Eye (tissue), 1 donor: ENCODE measurements at places on chromosomes 11 and 22.
A peak's percentile ranks its signal among the peaks of the same experiment; 100 is the strongest.

- no peak for DNase-seq
Measured at GRCh38 chr11:62463121-62463542, 44.3 kb downstream of the SCGB1A1 start.

DNA sequence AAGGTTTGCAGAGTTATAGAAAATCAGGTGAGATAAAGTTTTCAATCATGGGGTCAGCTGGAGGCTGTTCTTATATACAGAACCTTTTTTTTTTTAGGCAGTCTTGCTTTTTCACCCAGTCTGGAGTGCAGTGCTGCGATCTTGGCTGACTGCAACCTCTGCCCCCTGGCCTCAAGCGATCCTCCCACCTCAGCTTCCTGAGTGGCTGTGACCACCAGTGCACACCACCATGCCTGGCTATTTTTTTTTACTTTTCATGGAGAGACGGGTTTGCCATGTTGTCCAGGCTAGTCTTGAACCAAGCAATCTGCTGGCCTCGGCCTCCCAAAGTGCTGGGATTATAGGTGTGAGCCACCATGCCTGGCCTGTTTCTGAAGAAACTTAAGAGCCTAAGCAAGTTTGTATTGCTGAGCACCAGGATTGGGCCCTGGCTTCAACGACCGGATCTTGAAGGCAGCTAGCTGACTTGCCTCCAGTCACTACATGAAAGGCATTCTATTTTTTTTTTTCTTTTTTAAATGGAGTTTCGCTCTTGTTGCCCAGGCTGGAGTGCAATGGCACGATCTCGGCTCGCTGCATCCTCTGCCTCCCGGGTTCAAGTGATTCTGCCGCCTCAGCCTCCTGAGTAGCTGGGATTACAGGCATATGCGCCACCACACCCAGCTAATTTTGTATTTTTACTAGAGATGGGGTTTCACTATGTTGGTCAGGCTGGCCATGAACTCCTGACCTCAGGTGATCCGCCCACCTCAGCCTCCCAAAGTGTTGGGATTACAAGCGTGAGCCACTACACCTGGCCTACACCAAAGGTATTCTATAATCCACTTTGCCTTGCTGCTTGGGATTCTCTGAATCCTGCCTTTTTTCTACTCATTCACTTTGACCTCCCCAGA, 7.6 kb downstream of the XBP1 start:
- DNase-seq: no peak

- DNase-seq: no peak
Measured at GRCh38 chr11:35122308-35122707, 16.7 kb upstream of the CD44 start.

DNA sequence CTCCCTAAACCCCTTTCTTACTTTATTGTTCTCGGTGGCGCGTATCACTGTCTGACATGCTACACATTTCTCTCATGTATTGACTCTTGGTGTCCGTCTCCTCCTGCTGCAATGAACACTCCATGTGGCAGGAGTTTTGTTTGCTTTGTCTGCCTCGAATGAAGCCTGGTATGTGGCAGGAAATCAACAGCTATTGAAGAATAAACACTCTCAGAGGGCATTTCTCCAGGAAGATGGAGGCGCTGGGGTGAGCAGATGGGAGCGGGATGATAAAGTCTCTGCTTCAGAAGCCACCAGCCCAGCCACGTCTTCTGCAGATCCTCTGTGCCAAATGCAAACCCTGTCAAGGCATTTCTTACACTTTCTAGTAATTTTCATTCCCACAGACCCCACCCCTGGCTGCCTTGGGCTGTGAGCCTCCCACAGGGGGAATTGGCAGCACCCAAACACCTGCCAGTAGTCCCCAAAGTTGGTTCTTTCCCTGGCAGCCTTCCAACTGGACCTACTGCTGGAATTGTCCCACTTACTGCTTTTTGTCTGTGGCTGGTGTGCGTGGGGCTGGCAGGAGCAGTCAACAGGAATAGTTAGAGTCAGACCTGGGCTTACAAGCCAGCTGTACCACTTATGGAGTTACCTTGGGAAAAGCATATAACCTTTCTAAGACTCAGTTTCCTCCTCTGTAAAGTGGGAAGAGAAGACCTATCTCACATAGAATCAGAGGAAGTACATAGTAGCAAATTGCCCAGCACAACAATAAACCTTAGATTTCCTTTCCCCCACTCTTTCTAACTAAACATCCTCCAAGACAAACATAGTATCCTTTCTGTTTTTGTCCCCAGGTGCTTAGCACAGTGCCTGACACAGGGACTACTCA, 13.3 kb upstream of the IL10RA start:
- DNase-seq: no peak

DNA sequence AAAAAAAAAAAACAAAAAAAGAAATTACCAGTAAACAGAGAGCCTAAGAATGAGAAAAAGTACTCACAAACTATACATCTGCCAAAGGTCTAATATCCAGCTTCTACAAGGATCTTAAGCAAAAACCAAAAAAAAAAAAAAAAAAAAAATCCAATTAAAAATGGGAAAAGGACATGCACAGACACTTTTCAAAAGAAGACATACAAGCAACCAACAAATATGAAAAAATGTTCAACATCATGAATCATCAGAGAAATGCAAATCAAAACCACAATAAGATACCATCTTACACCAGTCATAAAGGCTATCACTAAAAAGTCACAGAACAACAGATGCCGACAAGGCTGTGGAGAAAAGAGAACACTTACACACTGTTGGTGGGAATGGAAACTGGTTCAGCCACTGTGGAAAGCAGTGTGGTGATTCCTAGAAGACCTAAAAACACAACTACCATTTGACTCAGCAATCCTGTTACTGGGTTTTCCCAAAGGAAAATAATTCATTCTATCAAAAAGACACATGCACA, 18.3 kb downstream of the MS4A6A start:
- DNase-seq: no peak

DNA sequence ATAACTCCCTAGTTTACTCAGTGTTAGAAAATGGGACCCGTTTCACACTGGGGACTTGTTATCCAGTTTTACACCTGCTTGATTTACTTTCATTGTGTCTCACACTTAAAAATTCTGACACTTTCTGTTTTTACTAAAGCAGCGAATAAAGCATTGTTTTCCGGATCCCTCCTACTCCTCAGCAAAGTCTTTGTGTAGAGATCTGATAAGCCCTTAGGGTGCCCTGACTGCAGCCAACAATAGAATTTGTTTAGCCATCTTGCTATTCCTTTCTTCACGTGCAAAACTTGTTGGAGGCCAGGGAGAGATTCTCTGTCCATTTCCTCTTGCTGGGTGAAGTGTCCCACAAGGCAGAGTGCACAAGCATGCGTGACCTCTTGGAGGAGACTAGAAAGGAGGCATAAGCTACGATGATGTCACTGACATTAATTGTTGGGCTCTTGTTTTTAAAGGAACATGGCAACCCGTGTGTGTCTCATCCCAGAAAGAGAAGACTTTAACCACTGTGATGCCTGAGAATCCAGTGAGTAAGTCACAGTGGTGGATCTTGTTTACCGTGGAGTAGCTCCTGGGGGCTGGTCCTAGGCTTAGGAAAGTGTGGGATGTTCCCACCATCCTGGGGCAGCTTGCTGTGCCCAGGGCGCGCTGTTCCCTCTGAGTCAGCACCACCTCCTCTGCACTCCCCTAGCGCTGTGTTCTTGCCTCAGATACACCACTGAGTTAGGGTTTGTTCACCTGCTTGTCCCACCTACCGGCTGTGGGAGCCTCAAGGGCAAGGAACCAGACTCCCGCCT, 27.7 kb downstream of the MICAL2 start:
- DNase-seq: peak; percentile 26

- no peak for DNase-seq
Measured at GRCh38 chr11:95734009-95734572, 55.5 kb downstream of the FAM76B start.

DNA sequence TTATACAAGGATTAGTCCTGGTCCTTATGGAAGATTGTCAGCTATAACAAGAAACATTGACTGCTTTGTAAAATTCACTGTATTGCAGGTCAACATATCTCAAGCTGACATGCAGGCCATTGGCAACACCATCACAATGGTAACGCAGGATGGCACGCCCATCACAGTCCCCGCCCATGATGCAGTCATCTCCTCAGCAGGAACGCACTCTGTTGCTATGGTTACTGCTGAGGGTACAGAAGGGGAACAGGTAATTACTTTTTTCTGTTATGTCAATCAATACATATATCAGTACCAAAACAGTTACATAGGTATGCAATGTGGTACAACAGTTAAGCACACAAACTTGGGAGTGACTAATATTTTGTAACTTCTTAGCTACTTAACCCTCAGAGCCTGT, 55.3 kb downstream of the ZNF143 start:
- DNase-seq: no peak

DNA sequence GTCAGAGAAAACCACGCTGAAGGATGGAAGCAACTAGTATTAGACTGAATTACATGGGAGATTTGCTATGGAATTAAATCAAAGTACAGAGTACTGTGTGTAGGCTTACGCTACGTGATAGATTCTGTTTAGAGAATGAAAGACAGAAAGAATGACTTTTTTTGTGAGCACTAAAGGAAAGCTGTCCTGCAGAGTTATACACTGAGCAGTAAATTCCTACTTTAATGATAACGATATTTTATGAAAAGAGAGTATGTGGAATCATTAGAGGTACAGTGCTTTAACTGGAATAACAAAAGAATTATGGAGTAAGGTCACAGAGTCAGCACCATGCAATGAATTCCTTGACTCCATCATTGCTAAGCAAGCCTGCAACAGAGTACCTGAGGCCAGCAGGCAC, 295.3 kb upstream of the SYN3 start:
- DNase-seq: no peak

DNA sequence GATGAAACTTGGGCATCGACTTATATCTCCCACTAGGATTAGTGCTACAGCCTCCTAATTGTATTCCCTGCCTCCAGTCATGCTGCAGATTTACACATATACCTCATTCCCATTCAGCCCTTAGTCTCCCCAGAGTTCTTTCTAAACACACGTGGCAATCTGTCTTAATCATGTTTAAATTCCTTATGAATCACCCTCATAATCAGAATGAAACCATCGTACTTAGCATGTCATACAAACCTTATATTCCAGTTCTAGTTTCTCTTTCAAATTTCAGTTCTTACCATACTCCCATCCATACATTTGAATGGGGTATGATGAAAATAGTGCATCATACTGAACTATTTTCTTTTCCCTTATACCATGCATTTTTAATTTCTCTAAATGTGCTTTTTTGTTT, 6.0 kb upstream of the OR10A2 start:
- no peak for DNase-seq

DNA sequence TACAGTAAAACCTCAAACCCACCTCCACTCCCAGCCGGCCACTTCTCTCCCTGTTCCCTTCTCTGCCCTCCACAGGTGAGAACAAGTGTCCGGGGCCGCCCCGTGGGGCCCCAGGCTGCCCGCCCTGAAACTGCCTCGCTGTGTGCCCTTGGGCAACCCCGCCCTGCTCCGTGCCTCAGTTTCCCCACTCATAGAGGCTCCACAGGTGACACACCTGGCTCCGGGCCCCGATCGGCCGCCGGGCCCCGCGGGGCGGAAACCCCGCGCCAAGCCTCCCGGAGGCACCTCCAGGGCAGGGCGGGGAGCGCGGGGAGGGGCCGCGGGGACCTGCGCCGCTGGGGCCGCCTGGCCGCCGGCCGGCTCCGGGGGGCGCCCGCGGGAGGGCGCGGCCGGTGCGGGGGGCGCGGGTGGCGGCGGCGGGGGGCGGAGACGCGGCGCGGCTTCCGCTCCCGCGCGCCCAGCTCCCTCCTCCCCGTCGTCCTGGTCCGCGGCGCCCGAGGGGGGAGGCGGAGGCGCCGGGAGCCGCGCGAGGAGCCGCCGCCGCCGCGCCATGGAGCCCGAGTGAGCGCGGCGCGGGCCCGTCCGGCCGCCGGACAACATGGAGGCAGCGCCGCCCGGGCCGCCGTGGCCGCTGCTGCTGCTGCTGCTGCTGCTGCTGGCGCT, at the start of gene LRP5:
Gene LRP5 (plus strand): TSS at position 475 of the 663 bp plus-strand sequence. CDS start 124 bp downstream, at position 599.
- DNase-seq: peak; percentile 54

GRCh38 chr11:107478922-107479321, 21.3 kb upstream of the CWF19L2 start:
- DNase-seq: no peak

- DNase-seq: peak; percentile 60
Measured at GRCh38 chr11:130606781-130607511, 158.5 kb downstream of the ADAMTS15 start.

GRCh38 chr11:106858200-106858599, 160.1 kb downstream of the GUCY1A2 start:
- no peak for DNase-seq

GRCh38 chr11:114179234-114179941, 116.8 kb upstream of the NNMT start:
- peak; percentile 73 for DNase-seq

- peak; percentile 82 for DNase-seq
Measured at GRCh38 chr11:130782361-130783222, 133.7 kb downstream of the SNX19 start.

DNA sequence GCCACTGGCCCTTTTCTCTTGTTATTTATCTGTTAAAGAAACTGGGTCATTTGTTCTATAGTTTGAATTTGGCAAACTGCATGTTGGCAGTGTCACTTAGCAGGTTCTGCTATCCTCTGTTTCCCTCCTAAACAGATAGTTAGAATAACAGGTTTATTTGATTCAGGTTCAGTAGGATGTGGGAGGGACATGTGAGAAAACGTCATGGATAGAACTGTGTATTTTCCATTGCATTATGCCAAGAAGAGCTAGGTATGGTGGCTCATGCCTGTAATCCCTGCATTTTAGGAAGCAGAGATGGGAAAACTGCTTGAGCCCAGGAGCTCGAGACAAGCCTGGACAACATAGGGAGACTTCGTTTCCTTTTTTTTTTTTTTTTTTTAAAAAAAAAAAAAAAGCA, 24.3 kb downstream of the PATL1 start:
- DNase-seq: no peak

DNA sequence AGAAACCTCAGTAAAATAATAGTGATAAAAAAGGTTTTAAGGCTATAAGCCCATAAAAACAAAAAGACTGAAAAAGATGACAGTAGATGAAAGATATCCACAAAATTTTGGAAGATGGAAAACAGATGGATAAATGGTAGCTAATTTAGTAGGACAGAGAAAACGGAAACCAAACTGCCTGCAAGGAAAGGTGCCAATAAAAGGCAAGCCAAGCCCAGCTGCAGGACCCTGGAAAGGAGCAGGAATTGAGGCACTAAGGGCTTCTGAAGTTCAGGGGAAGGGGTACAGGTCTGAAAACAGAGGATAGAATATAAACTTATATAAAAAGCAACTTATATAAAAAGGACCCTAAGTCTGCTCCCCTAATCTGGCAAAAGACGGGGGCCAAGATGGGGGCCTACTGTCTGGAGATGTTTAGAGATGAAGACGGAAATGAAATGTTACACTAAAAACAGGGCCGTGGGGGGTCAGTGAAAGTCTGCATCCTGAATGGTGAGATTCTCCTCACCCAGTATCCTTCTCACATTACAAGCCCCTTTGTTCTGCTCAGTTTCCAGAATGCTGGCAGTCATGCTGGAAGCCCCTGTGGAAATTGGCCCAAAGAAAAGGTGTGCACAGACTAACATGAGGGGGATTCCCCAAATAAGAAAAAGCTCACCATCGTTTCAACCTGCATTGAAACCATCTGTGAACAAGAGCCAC, 269.3 kb upstream of the PITPNB start:
- DNase-seq: peak; percentile 36

GRCh38 chr22:28252539-28252938, 333.5 kb upstream of the PITPNB start:
- DNase-seq: no peak
